ENCODE measurements at places on chromosomes 3 and 15. TPM values are rescaled to one million over a fixed set of nuclear protein-coding genes. Genes with fewer than 3 reads are reported as not detected.

DNA sequence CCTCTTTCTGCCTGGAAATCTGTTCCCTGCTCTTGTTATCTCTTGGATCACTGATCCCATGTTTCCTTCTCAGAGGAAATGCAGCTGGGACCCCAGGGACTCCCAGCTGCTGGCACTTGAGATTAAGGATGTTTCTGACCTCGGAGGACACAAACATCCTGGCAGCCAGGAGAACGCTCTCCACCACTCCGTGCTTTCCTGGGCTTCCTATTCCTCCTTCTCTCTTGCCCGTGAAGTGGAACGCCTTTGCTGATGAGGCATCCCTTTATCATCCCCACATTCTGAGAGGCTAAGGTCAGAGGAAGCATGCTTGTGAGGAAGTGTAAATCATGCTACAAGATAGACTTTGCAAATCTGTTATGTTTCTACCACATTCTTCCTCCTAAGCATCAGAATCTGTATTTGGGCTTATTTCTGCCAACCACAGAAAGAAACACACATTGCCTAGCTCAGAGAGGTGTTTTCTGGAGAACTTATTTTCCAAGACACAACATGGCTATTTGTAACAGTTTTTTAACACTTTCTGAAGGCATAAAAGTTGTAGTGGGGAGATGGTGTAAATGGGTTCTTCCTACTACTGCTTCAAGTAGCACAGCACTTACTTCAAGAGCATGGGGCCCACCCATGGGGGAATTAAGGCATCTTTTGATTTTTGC, 25.6 kb upstream of the LDHAL6B start:
- no peak overlapping the region for H3K4me3 ChIP-seq
- H3K27me3 ChIP-seq, result no peaks in the 10 kb centered on the region
- no peak overlapping the region for H3K27ac ChIP-seq

Gene LRRC2
- polyA plus RNA-seq, result 0.85 TPM

GRCh38 chr3:111714305-111714704, 119.2 kb upstream of the ZBED2 start:
- no peaks in the 10 kb centered on the region for H3K4me1 ChIP-seq
- H3K27me3 ChIP-seq, result no peaks in the 10 kb centered on the region
- no peak overlapping the region for H3K4me3 ChIP-seq
- H3K36me3 ChIP-seq, result no peaks in the 10 kb centered on the region

- no peaks in the 10 kb centered on the region for H3K27me3 ChIP-seq
- no peak for DNase-seq
- no peak overlapping the region for H3K27ac ChIP-seq
- no peak overlapping the region for H3K4me3 ChIP-seq
- no peaks in the 10 kb centered on the region for H3K36me3 ChIP-seq
These were observed 66.4 kb downstream of the SCN5A start for GRCh38 chr3:38582941-38583645.

DNA sequence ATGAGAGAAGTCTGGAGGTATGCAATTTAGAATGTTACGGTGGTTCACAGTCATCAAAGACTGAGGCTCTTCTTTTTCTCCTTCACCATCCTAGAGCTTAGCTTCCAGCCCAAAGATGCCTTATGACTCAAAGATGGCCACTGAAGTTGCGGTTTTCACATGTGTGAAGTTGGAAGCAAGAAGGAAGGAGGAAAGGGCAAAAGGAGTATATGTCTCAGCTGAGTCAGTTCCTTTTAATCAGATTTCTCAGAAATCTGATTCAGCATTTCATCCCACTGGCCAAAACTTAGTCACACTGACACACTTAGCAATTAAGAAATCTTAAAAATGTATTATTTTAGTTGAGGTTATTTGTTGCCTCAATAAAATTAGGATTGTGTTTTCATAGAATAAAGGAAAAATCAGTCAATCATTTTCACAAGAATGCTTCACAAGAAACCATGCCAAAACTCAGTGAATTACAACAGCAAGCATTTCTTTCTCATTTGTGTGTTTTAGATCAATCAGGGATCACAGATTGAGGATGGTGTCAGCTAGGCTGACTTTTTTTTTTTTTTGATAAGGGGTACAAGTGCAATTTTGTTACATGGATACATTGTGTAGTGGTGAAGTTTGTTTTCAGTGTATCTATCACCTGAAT, 211.1 kb upstream of the GADL1 start:
- no peaks in the 10 kb centered on the region for H3K36me3 ChIP-seq
- no peaks in the 10 kb centered on the region for H3K4me1 ChIP-seq
- no peak overlapping the region for H3K4me3 ChIP-seq
- no peaks in the 10 kb centered on the region for H3K27me3 ChIP-seq
- DNase-seq, result no peak
- H3K27ac ChIP-seq, result no peak overlapping the region

DNA sequence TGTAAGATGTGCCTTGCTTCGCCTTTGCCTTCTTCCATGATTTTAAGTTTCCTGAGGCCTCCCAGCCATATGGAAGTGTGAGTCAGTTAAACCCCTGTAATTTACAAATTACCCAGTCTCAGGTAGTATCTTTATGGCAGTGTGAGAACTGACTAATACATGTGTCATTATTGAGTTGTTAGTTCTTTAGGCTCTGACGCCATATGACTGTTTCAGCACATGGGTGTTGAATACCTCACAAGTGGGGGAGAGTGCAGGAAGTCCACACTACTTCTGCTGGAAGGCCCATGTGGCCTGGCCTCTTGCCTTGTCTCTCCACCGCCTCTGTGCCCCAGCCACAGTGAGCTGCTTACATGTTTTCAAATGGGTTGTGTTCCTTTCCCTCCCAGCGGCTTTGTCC, 28.5 kb downstream of the MFSD1 start:
- H3K4me3 ChIP-seq, result no peak overlapping the region
- no peak overlapping the region for H3K27ac ChIP-seq
- no peaks in the 10 kb centered on the region for H3K27me3 ChIP-seq
- DNase-seq, result no peak
- H3K4me1 ChIP-seq, result no peaks in the 10 kb centered on the region

DNA sequence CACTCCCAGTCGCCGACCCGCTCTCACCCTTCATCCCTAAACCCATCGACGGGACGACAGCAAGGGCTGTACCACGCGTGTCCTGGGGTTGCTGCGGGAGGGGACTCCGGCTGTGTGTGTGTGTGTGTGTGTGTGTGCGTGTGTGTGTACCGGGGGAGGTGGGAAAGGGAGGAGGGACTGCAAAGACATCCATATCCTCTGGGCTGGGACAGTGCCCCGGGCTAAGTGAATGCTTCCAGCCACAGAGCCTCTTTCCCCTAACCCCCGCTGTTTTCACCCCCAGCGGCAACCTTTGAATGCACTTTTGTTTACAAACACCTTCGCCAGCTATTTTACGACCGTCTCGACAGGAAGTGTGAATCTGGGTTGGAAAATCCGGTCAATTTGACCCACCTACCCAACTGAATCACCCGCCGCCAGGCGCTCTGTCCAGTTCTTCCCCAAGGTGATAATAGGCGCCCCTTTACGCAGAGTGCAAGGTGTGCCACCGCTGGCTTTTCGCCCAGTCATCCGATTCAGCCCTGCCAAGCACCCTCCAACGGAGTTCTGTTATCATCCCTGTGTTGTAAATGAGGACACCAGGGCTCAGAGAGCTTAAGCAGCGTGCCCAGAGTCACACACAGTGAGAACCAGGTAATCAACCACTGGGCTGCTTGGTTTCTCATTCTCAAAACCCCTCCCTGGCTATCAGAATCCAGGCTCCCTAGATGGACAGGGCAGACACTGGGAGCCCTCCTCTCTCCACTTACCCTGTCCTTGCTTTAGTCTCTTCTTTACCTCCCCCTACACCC, 739 bp upstream of the AMOTL2 start:
- H3K27ac ChIP-seq, result peak overlapping the region; percentile 99
- no peaks in the 10 kb centered on the region for H3K36me3 ChIP-seq
- peak; percentile 48 for DNase-seq

Gene HIGD2B
- not detected for polyA plus RNA-seq

DNA sequence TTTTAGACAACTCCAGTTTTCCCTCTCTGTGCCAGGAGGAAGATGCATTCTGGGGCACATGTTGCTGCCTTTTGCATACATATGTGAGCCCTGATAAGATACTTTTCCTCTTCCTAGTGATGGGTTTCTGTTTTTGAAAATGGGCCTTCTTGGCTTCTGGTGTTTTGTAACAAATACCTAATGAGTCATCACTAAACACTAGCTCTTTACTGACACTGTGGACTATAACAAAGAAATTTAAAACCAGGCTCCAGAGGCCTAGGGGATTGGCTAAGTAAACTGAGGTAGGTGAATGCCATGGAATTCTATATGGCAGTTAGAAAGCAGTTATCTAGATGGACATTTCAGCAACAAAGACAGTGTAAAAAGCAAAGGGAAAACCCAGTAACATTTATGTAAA, 93.4 kb upstream of the NR2E3 start:
- no peaks in the 10 kb centered on the region for H3K27me3 ChIP-seq
- H3K27ac ChIP-seq, result no peak overlapping the region
- no peak overlapping the region for H3K4me3 ChIP-seq
- no peaks in the 10 kb centered on the region for H3K4me1 ChIP-seq

DNA sequence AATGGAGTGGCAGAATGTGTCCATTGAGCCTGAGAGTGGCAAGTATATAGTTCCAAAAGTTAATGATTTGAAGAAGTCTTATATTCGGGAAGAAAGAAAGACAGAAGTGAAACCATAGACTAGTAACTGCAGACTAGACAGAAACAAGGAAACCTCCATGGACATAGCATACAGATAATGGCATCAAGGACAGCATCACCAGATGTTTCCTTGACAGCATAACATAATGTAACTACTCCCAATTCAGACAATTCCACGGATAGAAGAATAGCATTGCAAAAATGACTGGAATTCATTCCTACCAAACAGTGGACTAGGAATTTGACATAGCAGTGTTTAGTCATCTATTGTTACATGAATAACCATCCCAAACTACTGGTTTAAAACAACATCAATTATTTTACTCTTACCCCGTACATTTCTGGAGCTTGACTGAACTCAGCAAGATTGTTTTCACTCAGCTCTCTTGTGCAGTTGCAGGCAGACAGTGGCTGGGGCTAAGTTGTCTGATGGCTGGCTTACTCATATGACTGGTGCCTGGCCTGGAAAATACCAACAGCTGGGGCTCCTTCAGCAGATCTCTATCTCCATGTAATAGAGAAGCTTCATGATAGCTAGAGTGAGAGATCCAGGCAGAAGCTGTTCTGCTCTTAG, 109.7 kb upstream of the GADL1 start:
- no peaks in the 10 kb centered on the region for H3K36me3 ChIP-seq
- H3K27ac ChIP-seq, result no peak overlapping the region
- H3K4me3 ChIP-seq, result no peak overlapping the region
- H3K27me3 ChIP-seq, result no peaks in the 10 kb centered on the region
- no peak for DNase-seq

Gene PLIN1
- polyA plus RNA-seq, result 19.0 TPM

Gene ZPLD1
- polyA plus RNA-seq, result 0.07 TPM

Gene SNTN
- not detected for polyA plus RNA-seq

DNA sequence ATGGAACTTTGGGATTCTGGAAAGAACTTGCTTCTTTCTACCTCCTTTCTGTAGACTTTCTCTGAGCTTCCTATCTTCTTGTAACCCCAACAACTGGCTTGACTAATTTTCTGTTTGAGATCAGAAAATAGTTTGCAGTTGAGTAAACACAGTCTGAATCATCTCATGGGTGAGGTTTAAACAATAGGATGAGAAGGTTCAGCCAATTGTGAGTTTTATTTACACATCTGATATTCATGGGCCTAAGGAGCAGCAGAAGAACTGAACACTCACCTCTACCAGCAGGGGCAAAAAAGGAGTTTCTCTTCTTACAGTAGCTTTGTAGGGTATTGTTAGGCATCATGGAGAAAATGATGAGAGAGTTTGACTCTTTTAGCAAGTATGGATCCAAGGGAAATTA, 54.2 kb downstream of the DTWD1 start:
- H3K4me3 ChIP-seq, result no peak overlapping the region
- H3K4me1 ChIP-seq, result no peaks in the 10 kb centered on the region
- H3K27ac ChIP-seq, result no peak overlapping the region

Gene RAB27A
- polyA plus RNA-seq, result 8.2 TPM

- no peaks in the 10 kb centered on the region for H3K27me3 ChIP-seq
- H3K4me3 ChIP-seq, result no peak overlapping the region
- H3K4me1 ChIP-seq, result no peaks in the 10 kb centered on the region
- no peak overlapping the region for H3K27ac ChIP-seq
- H3K36me3 ChIP-seq, result no peaks in the 10 kb centered on the region
These were observed 47.6 kb downstream of the OSTN start for GRCh38 chr3:191246630-191247029.

- H3K4me3 ChIP-seq, result peak overlapping the region; percentile 47
- DNase-seq, result peak; percentile 83
- no peaks in the 10 kb centered on the region for H3K27me3 ChIP-seq
- no peak overlapping the region for H3K27ac ChIP-seq
- no peaks in the 10 kb centered on the region for H3K4me1 ChIP-seq
- no peaks in the 10 kb centered on the region for H3K36me3 ChIP-seq
These were observed 721 bp downstream of the ADAMTS7 start for GRCh38 chr15:78810362-78811123.

- no peaks in the 10 kb centered on the region for H3K36me3 ChIP-seq
- H3K27ac ChIP-seq, result no peak overlapping the region
- no peak for DNase-seq
- H3K4me1 ChIP-seq, result no peaks in the 10 kb centered on the region
- H3K27me3 ChIP-seq, result no peaks in the 10 kb centered on the region
These were observed 53.0 kb upstream of the GSK3B start for GRCh38 chr3:120147072-120147871.

DNA sequence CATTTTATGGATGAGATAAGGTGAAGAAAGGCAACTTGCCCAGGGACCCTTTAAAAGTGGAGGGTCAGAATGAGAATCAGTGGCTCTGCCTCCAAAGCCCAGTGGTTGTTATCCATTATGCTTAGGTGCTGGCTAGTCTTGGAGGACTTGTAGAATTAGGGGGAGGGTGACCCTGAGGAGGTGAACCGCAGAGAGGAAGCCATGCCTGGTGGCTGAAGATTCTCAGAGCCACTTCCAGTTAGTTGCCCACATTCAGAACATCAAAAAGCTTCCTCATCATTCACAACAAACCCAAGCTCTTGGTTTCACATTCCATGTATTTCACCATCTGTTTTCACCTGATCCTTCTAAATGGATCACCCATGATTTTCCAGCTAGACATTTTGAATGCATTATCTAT, 11.2 kb downstream of the EBLN2 start:
- no peaks in the 10 kb centered on the region for H3K36me3 ChIP-seq
- H3K27me3 ChIP-seq, result no peaks in the 10 kb centered on the region
- DNase-seq, result no peak
- no peak overlapping the region for H3K4me3 ChIP-seq
- H3K27ac ChIP-seq, result no peak overlapping the region

Gene B3GALNT1
- polyA plus RNA-seq, result 5.7 TPM

- no peaks in the 10 kb centered on the region for H3K4me1 ChIP-seq
- H3K27ac ChIP-seq, result no peak overlapping the region
- H3K36me3 ChIP-seq, result no peaks in the 10 kb centered on the region
- H3K4me3 ChIP-seq, result no peak overlapping the region
- H3K27me3 ChIP-seq, result no peaks in the 10 kb centered on the region
These were observed 61.7 kb upstream of the LRRN1 start for GRCh38 chr3:3737531-3737930.

Gene CLDN1
- 26.7 TPM for polyA plus RNA-seq

DNA sequence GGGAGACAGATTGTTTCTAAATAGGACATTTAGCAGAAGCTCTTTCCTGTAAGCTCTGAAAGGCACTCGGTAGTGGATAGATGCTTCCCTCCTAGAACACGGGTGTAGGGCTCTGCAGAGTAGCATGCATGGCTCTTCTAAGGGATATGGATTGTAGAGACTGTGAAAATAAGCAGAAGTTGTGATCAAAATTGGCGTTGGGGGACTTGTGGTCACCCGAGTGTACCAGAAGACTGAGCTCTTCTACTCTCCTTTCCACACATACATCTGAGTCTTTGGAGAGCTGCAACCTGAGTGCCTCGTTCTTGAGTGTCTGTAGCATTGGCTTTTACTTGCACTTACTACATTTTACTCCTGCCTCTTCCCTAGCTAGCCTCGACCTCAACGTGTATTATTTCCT, 197.7 kb downstream of the LPP start:
- peaks cover 18% of the 10 kb centered on the region for H3K4me1 ChIP-seq
- H3K27me3 ChIP-seq, result no peaks in the 10 kb centered on the region
- H3K27ac ChIP-seq, result no peak overlapping the region

Gene EIF5A2
- 0.99 TPM for polyA plus RNA-seq

Data from pancreas (tissue), 10 donors.